GM13977 (cell line): ENCODE measurements at places on chromosomes 11 and 22.

GRCh38 chr22:27223317-27224177, 566.2 kb downstream of the MIAT start:
- no peak for DNase-seq

- peak; percentile 64 for DNase-seq
These were observed at the start of gene TUB for GRCh38 chr11:8080674-8081590. TSS of gene TUB (plus strand) at chr11:8081211. CDS start at chr11:8081511, 300 bp downstream.

GRCh38 chr22:26267856-26268255, 98.6 kb downstream of the SEZ6L start:
- DNase-seq: no peak

- DNase-seq: no peak
These were observed 5.4 kb upstream of the MADD start for GRCh38 chr11:47264521-47264920.
